ENCODE measurements at places on chromosomes 1 and 21. TPM values are rescaled to one million over a fixed set of nuclear protein-coding genes. Genes with fewer than 3 reads are reported as not detected.

DNA sequence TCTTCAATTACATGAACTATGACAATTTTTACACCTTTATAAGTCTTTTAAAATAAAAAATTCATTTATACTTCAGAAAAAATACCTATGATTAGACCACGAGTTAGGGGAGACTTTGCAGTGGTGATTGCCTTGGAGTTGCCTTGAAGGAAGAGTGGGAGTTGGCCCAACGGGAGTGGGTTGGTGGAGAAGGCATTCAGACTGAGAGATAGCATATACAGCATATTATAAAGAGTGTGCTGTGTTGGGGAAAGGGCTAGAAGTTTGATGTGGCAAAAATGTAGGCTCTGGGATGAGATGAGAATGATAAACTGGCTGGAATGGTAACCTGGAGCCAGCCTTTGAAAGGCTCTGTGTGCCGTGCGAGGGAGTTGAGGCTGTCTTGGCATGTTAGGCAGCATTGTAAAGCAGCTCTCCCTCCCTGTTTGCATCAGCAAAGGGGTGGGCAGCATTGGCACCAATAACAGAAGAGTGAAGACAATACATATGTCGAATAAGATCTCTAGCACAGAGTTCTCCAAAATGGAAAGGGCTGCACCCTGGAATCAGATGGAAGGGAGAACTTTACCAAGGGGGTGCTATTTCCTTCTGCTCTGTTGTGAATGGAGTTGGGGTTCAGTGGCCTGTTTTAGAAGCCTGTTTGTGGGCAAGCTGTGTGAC, 24.4 kb downstream of the MPZL1 start:
- H3K4me1 ChIP-seq, result peaks cover 12% of the 10 kb centered on the region
- H3K27me3 ChIP-seq, result no peaks in the 10 kb centered on the region
- H3K27ac ChIP-seq, result no peak overlapping the region
- H3K4me3 ChIP-seq, result no peak overlapping the region
- no peaks in the 10 kb centered on the region for H3K36me3 ChIP-seq

GRCh38 chr1:157577420-157577819, 20.5 kb downstream of the FCRL4 start:
- H3K27ac ChIP-seq, result no peak overlapping the region
- no peak overlapping the region for H3K4me3 ChIP-seq
- H3K36me3 ChIP-seq, result no peaks in the 10 kb centered on the region
- H3K27me3 ChIP-seq, result no peaks in the 10 kb centered on the region
- no peak for DNase-seq

DNA sequence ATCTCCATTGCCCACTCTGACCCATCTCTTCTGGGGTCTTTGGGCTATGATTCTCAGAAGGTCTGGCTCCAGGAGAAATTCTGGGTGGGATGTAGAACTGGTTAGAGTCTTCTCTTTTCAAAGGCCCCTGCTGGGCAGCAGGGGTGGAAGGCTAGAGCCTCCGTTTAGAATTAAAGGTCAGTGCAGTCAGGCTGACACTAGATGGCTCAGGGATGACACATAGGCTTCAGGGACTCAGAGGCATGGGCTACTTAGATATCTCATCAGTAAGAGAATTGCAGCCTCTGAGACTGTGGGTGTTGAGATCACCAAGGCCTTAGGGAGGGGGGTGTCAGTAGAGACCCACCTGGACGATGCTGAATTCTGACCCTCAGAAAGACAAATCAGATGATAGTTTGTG, 12.6 kb upstream of the PPM1J start:
- no peak for DNase-seq
- no peak overlapping the region for H3K4me3 ChIP-seq
- no peaks in the 10 kb centered on the region for H3K4me1 ChIP-seq
- no peaks in the 10 kb centered on the region for H3K36me3 ChIP-seq
- H3K27me3 ChIP-seq, result no peaks in the 10 kb centered on the region

GRCh38 chr21:26461500-26461899, 111.6 kb downstream of the CYYR1 start:
- no peaks in the 10 kb centered on the region for H3K36me3 ChIP-seq
- H3K27ac ChIP-seq, result no peak overlapping the region
- no peak for DNase-seq
- no peaks in the 10 kb centered on the region for H3K4me1 ChIP-seq
- H3K27me3 ChIP-seq, result no peaks in the 10 kb centered on the region
- no peak overlapping the region for H3K4me3 ChIP-seq

The RGS16 gene
- 13.6 TPM for total RNA-seq

DNA sequence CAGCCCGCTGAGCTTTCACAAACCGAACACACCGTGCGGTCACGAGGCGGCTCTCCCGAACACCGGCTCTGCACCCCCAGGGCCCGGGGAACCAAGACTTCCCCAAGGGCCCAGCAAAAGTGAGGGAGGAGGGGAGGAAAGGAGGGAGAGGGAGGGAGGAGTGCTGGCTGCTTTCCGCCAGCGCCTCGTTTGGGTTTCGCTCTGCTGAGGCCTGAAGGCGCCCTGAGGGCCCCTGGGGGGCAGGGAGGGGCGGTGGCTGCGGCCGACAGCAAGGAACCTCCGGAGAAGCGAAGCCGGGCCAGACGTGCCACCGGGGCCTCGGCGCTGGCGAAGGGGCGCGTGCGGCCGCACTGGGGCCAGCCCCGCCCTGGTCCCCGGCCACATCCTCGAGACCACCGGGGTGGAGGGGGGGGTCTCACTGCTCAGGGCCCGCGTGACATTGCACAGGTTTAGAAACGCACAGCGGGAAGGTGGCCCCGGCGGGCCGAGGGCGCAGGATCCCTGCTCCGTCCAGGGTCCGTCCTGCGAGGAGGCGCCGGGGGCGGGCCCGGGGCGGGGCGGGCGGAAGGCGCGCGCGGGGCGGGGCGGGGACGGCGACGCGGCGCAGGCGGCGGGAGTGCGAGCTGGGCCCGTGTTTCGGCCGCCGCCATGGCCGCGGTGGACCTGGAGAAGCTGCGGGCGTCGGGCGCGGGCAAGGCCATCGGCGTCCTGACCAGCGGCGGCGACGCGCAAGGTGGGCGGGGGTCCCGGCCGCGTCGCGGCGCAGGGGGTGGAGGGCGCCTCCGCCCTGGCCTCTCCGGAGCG, at the start of gene PFKL:
Gene PFKL, plus strand, starts transcription at position 596 of the 804 bp plus-strand sequence. Its CDS starts 53 bp downstream, at position 649.
- H3K4me1 ChIP-seq, result peaks cover 4% of the 10 kb centered on the region
- no peaks in the 10 kb centered on the region for H3K36me3 ChIP-seq
- H3K27me3 ChIP-seq, result no peaks in the 10 kb centered on the region

- H3K27ac ChIP-seq, result peak overlapping the region; percentile 13
- H3K27me3 ChIP-seq, result no peaks in the 10 kb centered on the region
- H3K4me3 ChIP-seq, result no peak overlapping the region
- peaks cover 10% of the 10 kb centered on the region for H3K4me1 ChIP-seq
Observed at GRCh38 chr1:94884507-94884906, 42.4 kb downstream of the CNN3 start.

DNA sequence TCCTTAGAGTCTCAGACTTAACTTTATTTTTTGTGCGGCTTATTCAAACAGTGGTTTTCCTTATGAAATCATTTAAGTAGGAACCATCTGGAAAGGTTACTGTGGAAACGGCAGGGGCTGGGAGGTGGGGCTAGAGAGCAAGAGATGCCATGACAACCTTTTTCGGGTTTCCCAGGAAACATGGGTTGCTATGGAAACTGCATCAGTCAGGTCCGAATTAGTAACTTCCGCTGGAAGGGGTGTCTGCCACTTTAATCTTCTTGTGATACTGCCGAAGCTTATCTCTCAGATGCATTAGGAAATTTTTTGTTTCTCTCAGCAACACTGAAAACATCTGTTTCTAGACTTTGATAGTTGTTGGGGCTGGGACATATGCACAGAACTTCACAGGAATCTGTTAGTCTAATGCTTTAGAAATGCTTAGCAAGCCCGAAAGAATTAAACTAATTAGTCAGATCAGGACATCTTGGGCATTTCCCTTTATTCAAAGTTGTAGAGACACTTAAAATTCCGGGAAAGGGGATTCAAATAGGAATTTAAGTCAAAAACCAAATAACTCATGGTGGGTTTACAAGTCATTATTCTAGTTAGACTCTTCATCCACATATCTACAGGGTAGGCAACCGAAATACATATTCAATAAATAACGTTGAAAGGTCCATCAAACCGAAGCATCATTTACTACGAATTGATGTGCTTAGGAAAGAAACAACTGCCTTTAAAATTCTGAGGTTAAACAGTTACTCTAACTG, 2.6 kb downstream of the KCNA3 start:
- H3K27me3 ChIP-seq, result peaks cover 40% of the 10 kb centered on the region
- no peak overlapping the region for H3K4me3 ChIP-seq
- no peak overlapping the region for H3K27ac ChIP-seq
- H3K4me1 ChIP-seq, result peaks cover 9% of the 10 kb centered on the region
- no peaks in the 10 kb centered on the region for H3K36me3 ChIP-seq

DNA sequence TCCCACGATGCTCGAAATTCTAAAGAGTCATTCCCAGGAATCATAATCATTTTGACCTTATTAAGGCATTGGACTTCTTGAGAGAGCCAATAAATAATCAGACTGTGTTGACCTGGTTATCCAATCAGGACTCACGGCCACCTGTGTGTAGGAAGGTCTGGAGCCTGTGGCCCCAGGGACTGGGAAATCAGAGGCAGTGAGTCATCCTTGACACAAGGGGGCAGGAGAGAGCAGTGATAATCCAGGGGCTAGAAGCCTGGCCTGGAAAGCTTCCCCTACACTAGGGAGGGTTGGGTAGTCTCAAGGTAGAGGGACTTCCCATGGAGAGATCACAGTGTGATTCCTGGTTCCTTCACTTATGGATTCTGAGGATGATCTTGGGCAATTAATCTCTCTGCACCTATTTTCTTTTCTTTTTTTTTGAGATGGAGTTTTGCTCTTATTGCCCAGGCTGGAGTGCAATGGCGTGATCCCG, 4.7 kb downstream of the MR1 start:
- peaks cover 2% of the 10 kb centered on the region for H3K4me1 ChIP-seq
- no peak overlapping the region for H3K27ac ChIP-seq
- peak; percentile 61 for DNase-seq
- H3K27me3 ChIP-seq, result no peaks in the 10 kb centered on the region

The GFI1 gene
- 2.5 TPM for total RNA-seq

The SLC35D1 gene
- total RNA-seq, result 8.0 TPM

GRCh38 chr21:45386728-45387371, 18.1 kb upstream of the COL18A1 start:
- H3K4me1 ChIP-seq, result peaks cover 6% of the 10 kb centered on the region
- H3K36me3 ChIP-seq, result no peaks in the 10 kb centered on the region
- H3K27me3 ChIP-seq, result no peaks in the 10 kb centered on the region
- no peak overlapping the region for H3K4me3 ChIP-seq
- peak overlapping the region; percentile 30 for H3K27ac ChIP-seq
- DNase-seq, result peak; percentile 59

The FAM110D gene
- 3.2 TPM for total RNA-seq

The TIAM1 gene
- 15.3 TPM for total RNA-seq

The LRRC53 gene
- not detected for total RNA-seq

DNA sequence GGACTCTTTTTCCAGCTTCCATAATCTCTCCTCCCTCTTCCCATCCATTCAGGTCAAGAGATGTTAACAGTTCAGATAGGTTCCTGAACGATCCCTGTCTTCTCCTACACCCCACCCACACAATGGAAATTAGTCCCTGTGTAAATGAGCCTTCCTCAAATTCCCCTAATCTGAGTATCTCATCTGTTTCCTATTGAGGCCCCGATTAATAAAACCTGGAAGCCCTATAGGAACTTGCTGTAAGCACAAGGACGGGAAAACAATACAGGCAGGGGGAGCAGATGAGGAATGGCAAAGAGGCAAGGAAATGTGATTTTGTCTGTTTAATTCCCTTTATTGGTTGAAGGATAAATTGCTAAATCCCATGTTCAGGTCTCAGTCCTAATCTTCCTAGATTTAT, 7.1 kb upstream of the GPX7 start:
- H3K27me3 ChIP-seq, result no peaks in the 10 kb centered on the region
- no peaks in the 10 kb centered on the region for H3K4me1 ChIP-seq
- no peak overlapping the region for H3K27ac ChIP-seq
- H3K36me3 ChIP-seq, result no peaks in the 10 kb centered on the region
- no peak overlapping the region for H3K4me3 ChIP-seq
- no peak for DNase-seq

GRCh38 chr1:7526196-7526866, 244.8 kb upstream of the VAMP3 start:
- no peaks in the 10 kb centered on the region for H3K36me3 ChIP-seq
- DNase-seq, result no peak
- no peak overlapping the region for H3K27ac ChIP-seq
- no peaks in the 10 kb centered on the region for H3K4me1 ChIP-seq
